ENCODE measurements at places on chromosomes 16 and 17.

- DNase-seq, result no peak
Observed at GRCh38 chr17:80981062-80981902, 10.4 kb upstream of the CHMP6 start.

DNA sequence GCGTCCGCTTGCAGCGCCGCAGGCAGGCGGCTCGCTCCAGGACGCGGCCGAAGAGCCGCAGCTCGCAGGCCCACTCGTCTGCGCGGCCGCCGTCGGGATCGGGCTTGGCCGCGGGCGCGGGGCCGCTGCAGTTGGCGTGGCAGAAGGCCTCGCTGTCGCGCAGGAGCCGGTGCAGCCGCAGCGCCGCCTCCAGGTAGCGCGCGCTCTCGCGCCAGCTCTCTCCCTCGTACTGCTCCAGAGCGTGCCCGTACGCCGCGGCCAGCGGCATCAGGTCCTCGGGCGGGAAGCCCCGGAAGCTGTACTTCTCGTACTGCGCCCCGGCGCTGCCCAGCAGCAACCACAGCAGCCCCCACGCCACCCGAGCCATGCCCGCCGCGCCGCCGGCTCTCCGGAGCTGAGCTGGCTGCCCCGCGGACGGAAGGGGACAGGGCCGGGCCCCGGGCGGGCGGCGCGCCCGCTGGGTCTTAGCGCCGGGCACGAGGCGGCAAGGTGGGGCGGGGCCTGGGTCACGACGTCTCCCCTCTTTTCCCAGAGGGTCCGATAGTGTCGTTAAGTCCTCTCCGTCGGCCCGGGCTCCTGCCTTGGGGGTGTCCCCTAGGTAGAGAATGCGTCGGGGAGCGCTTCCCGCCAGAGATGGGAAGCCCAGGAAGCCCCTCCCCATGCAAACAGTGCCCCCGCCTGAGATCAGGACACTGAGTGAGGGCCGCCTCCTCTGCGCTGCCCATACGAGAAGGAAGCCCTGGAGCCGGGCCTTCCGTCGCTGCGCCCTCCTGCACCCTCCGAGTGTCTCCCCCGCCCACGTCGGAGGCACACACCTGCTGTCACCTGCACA, at the start of gene P3H4:
TSS of gene P3H4 (minus strand) at position 401 of the 832 bp plus-strand sequence. CDS start at position 367, 34 bp downstream.
- peak; percentile 58 for DNase-seq

DNA sequence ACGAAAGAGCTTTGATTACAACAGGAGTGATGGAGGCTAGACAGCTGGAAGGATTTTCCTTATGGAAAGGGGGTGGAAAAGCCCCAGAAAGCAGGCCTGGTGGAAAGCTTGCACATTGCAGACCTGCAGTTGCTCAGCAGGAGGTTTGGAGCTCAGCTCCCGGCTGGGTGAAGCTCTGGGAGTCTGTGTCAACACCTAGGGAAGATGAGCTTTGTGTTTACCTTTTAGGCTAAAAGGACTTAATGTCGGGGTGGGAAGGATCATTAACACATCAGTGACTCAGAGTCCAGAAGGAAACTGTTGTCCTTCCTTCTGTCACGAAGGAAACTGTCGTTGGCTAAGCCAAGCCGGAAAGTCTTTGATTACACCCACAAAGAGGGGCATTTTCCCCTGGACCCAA, 48.2 kb downstream of the RAP1GAP2 start:
- DNase-seq, result no peak

DNA sequence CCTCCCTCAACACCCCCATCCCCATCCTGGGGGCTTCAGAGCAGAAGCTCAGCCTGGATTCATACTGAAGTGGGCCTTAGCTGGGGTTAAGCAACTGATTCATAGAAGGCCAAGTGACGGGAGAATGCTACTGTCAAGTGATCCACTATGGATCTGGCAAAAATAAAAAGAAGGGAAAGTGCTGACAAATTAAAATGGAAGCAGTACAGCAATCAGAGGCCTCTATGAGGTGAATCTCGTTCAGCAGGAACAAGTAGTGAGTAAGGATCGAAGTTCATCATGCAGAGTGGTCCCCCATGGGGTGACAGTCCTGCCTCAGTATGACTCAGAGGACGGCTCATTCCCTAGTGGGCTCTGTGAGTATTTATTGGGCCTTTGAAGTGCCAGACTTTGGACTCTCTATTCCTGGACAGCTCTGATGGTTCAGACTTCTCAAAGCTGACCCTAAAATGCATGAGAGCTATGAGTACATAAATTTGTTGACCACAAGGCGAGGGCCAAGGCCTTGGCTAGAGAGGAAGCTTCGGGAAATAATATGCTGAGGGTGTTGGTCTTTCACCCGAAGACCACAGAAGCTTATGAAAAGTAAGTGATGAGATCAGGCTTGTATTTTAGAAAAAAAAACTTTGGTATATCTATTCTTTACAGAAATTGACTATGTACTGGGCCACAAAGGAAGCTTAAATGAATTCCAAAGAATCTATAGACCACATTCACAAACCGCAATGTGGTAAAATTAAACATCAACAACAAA, 5.3 kb upstream of the NSMCE1 start:
- DNase-seq, result peak; percentile 50

GRCh38 chr16:69166221-69166833, 20.6 kb upstream of the SNTB2 start:
- DNase-seq, result peak; percentile 57

- no peak for DNase-seq
Observed at GRCh38 chr16:31094088-31094423, 541 bp downstream of the VKORC1 start.

GRCh38 chr16:84724606-84725309, 25.0 kb downstream of the USP10 start:
- no peak for DNase-seq

GRCh38 chr17:49760932-49761558, 2.9 kb downstream of the FAM117A start:
- no peak for DNase-seq
